ENCODE measurements at places on chromosomes 16 and 17.

GRCh38 chr17:78658281-78658785, 81.1 kb upstream of the DNAH17 start:
- no peak for DNase-seq

- no peak for DNase-seq
These were observed 365.8 kb upstream of the DYNLRB2 start for GRCh38 chr16:80175011-80175410.

- DNase-seq, result no peak
These were observed 49.6 kb downstream of the IKZF3 start for GRCh38 chr17:39814497-39814896.

DNA sequence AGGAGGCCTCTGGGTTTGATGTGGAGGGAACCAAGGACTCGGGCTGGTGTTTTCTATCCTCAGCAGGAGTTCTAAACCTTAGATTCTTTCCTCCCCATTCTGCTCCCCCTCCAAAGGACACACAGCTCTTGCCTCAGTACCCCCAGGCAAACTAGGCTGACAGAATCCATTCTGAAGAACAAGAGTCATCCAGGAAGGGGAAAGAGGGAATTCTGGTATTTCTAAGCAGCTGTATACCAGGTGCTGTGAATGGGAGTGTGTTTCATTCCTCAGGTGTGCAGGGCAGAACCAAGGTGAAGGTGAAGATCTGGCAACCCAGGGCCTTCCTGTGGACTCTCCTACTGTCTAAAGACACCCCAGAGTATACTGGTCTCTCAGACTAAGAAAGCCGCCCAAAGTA, 4.1 kb downstream of the INPP5K start:
- no peak for DNase-seq

DNA sequence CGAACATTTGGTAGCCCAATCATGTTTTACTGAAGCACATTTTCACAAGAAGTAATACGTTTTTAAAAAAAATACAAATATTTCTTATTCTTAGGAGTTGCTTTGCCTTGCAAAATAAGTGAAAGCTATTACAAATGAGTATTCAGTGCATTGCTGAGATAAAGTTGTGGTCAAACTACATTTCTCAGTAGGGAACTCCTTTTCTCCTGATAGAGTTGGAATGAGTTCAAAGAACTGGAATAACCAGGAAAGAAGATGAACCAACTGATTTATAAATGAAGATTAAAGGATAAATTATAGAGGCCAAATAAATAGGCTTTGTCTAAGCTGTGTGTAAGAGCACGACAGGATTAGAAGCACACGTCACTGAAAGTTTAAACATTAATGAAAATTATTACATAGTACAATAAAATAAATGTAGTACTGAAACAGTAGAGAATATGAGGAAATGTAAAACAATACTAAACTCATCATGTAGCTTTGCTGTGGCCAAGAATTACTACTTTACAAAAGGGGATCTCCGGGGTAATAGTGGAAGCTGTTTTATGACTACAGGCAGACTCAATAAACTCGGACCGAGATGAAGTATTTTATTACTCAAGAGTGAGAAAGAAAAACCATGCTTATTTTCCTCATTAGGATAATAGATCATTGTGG, 73.6 kb downstream of the KCNJ2 start:
- no peak for DNase-seq

- DNase-seq, result no peak
These were observed 20.8 kb upstream of the TMIGD1 start for GRCh38 chr17:30354701-30355100.

- DNase-seq, result no peak
These were observed 6.1 kb downstream of the SSTR5 start for GRCh38 chr16:1078579-1079021.
